ENCODE measurements at places on chromosomes 2 and 18.
A peak's percentile ranks its signal among the peaks of the same experiment; 100 is the strongest.

GRCh38 chr2:127080938-127081755 is 25.8 kb downstream of the BIN1 start:
- H3K27ac ChIP-seq: peak overlapping the region; percentile 70
- no peaks in the 10 kb centered on the region for H3K27me3 ChIP-seq
- no peaks in the 10 kb centered on the region for H3K36me3 ChIP-seq
- no peak overlapping the region for H3K4me3 ChIP-seq

- no peaks in the 10 kb centered on the region for H3K36me3 ChIP-seq
- H3K4me1 ChIP-seq: no peaks in the 10 kb centered on the region
- H3K27ac ChIP-seq: no peak overlapping the region
- no peak for DNase-seq
- no peaks in the 10 kb centered on the region for H3K27me3 ChIP-seq
Measured at GRCh38 chr2:3222636-3223035, 155.0 kb downstream of the EIPR1 start.

DNA sequence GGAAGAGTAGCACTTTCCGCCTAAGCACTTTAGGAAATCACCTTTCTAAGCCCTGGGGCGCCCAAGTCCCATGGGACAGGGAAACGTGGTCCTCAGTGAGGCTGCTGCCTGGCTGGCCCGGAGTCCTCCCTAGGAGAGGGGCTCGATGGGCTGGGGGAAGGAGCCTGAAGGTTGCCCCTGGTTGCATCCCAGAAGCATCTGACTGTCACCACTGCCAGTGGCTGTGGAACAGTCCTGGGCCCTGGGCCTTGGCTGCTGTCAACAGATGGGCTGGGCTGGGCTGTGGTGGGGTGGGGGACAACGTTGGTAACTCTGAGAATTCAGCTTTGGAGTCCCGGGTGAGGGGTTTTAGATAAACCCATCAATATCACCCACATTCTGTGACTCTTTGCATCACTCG is 22.5 kb downstream of the ASB1 start:
- H3K27me3 ChIP-seq: no peaks in the 10 kb centered on the region
- DNase-seq: no peak
- no peaks in the 10 kb centered on the region for H3K36me3 ChIP-seq
- H3K27ac ChIP-seq: no peak overlapping the region
- H3K4me1 ChIP-seq: no peaks in the 10 kb centered on the region

DNA sequence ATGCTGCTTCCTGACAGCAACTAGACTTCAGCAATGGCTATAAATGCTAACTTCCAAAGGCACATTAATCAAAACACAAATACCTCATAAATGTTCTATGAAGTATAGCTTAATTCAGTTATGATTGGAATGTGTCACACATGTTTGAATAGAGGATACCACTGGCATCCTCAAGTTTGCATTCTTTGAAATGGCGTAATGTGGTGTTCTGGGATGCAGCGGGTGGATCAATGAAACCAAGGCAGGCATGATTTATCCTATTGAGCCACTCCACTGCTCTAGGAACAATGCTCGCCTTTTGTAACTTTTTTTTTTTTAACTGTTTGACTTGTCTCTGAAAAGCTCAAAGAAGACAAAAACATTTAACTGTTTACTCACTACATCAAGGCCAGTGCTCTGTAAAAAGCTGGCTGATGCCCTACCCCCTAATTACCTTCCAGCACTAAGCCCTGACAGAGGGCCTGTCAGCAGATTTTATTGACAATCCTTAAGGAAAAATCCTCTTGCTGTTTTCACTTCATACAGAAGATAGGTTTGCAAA is 278.8 kb upstream of the SESTD1 start:
- H3K36me3 ChIP-seq: no peaks in the 10 kb centered on the region
- H3K4me1 ChIP-seq: no peaks in the 10 kb centered on the region
- DNase-seq: no peak
- H3K27me3 ChIP-seq: no peaks in the 10 kb centered on the region
- no peak overlapping the region for H3K4me3 ChIP-seq

DNA sequence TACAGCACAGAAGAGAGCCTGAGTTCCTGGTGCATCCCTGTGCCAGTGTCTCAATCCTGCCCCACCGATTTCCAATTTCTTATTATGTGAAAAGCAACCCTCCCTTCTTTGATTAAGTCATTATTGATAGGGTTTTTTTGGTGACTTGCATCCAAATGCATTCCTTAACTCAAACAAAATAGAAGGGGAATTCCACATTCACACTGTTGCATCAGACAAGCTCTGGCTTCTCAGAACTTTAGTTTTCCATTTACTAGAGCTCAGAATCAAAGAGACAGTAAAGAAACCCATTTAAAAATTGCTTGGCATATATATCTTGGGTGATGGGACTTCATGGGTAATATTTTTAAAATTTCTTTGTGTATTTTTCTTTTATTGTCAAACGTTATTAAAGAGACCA is 13.8 kb upstream of the TMEM200C start:
- no peaks in the 10 kb centered on the region for H3K27me3 ChIP-seq
- no peaks in the 10 kb centered on the region for H3K4me1 ChIP-seq
- no peak overlapping the region for H3K4me3 ChIP-seq
- H3K27ac ChIP-seq: no peak overlapping the region
- no peak for DNase-seq

DNA sequence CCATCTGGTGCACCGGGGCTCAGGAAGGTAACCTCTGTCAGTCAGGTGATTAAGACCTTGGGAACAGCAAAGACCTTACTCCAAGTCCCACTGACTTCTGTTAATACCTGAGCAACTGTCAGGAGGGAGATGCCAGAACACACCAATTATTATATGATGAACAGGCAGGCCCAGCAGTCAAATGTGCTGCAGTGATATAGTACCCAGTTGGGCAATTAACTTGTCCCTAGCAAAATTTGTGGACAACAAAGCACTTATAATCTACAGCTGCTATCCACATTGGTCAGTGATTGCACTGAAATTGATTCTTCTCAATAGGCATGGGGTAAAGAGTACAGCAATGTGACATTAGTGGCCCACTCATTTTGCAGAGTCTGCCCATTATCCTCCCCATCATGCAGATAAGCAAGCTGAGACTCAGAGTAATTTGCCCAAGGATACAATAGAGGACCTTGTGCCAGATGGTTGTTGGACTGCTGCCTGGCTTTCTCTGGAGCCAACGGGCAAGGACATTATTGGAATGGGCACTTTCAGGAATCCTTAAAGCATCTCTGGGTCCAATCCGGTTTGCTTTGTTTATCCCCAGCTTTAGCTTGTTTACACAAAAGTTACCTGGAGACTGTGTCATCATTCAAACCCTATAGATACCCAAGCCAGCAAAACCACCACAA is 147.6 kb downstream of the CCBE1 start:
- DNase-seq: peak; percentile 64
- no peak overlapping the region for H3K4me3 ChIP-seq
- H3K27me3 ChIP-seq: no peaks in the 10 kb centered on the region
- H3K27ac ChIP-seq: no peak overlapping the region
- H3K4me1 ChIP-seq: no peaks in the 10 kb centered on the region
- H3K36me3 ChIP-seq: no peaks in the 10 kb centered on the region

GRCh38 chr18:35099911-35100310 is 58.7 kb downstream of the MAPRE2 start:
- no peaks in the 10 kb centered on the region for H3K27me3 ChIP-seq
- no peaks in the 10 kb centered on the region for H3K4me1 ChIP-seq
- H3K4me3 ChIP-seq: no peak overlapping the region
- DNase-seq: no peak
- no peaks in the 10 kb centered on the region for H3K36me3 ChIP-seq

DNA sequence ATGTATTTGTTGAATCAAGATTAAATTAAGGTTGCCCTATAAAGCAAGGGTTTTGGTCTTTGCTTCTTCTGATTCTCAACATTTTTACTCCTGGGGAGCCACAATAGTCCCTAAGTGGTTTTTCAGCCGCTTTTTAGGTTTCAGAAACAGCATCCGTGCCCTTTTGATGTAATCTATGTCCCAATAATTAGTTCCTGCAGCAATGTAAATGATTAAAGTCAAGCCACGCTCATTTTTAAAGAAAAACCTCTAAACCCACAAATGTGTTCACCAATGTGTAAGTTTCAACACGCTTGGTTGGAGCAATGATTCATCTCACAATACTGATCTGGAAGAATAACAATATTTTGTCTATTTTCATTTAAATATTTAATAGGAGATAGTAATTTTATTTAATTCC is 5.6 kb downstream of the ARL4C start:
- no peak for DNase-seq
- no peak overlapping the region for H3K27ac ChIP-seq
- H3K4me1 ChIP-seq: no peaks in the 10 kb centered on the region
- no peaks in the 10 kb centered on the region for H3K36me3 ChIP-seq
- H3K4me3 ChIP-seq: no peak overlapping the region
- no peaks in the 10 kb centered on the region for H3K27me3 ChIP-seq

- no peaks in the 10 kb centered on the region for H3K36me3 ChIP-seq
- H3K27me3 ChIP-seq: no peaks in the 10 kb centered on the region
- H3K4me3 ChIP-seq: no peak overlapping the region
Measured at GRCh38 chr2:225600444-225600843, 200.9 kb downstream of the NYAP2 start.

- H3K27me3 ChIP-seq: no peaks in the 10 kb centered on the region
- DNase-seq: no peak
- H3K4me1 ChIP-seq: no peaks in the 10 kb centered on the region
- no peaks in the 10 kb centered on the region for H3K36me3 ChIP-seq
- no peak overlapping the region for H3K4me3 ChIP-seq
Measured at GRCh38 chr2:12479065-12479601, 237.6 kb upstream of the TRIB2 start.

DNA sequence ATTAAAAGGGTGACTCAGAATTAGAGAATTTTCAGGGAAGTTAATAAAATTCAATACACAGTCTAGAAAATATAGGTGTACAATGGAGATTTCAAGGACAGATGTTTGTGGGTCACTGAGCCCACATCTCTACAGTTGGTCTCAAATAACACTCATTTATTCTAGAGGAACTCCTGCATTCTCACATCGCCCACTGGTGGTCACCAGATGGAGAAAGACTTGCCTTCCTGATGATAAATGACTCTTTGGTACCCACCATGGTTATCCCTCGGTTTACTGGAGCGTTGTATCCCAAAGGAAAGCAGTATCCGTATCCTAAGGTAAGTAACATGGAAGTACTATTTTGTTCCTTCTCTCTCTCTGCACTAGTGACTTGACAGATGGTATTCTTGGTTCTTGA is 1297.1 kb downstream of the DPP10 start:
- H3K36me3 ChIP-seq: no peaks in the 10 kb centered on the region
- H3K4me3 ChIP-seq: no peak overlapping the region
- H3K27ac ChIP-seq: no peak overlapping the region
- DNase-seq: no peak
- H3K4me1 ChIP-seq: no peaks in the 10 kb centered on the region

- no peaks in the 10 kb centered on the region for H3K36me3 ChIP-seq
- H3K4me1 ChIP-seq: no peaks in the 10 kb centered on the region
- DNase-seq: no peak
- H3K4me3 ChIP-seq: no peak overlapping the region
- H3K27ac ChIP-seq: no peak overlapping the region
- no peaks in the 10 kb centered on the region for H3K27me3 ChIP-seq
Measured at GRCh38 chr18:43705850-43706249, 428.6 kb upstream of the SYT4 start.

DNA sequence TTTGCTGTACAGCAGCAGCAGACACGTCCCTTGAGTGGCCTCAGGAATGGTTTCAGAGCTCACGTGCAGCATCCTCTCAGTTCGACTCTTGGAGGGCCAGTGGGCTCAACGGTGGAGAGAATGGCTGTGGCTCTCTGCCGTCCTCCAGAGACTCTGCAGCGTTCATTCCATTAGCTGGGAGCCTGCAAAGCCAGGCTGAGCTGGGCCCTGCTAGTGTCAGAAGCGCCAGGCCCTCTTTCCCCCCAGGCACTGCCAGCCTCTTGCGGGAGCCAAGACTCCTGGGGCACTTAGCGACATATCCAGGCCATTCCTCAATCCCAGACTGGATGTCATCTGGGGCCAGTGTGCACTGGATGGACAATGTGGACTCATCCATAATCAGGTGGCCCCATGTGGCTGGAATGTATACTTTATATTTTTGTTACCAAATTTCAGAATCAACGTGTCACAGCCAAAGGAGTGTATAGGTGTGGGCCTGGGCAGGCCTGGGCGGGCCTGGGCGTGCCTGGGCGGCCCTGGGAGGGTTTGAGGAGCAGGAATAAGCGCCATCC is 125.1 kb upstream of the EPAS1 start:
- no peaks in the 10 kb centered on the region for H3K36me3 ChIP-seq
- H3K4me1 ChIP-seq: no peaks in the 10 kb centered on the region
- DNase-seq: no peak
- H3K27me3 ChIP-seq: no peaks in the 10 kb centered on the region
- no peak overlapping the region for H3K4me3 ChIP-seq
- H3K27ac ChIP-seq: peak overlapping the region; percentile 6

- no peak for DNase-seq
- H3K27me3 ChIP-seq: no peaks in the 10 kb centered on the region
- no peaks in the 10 kb centered on the region for H3K36me3 ChIP-seq
- H3K4me1 ChIP-seq: no peaks in the 10 kb centered on the region
Measured at GRCh38 chr2:68258851-68259250, 6.5 kb upstream of the PPP3R1 start.

DNA sequence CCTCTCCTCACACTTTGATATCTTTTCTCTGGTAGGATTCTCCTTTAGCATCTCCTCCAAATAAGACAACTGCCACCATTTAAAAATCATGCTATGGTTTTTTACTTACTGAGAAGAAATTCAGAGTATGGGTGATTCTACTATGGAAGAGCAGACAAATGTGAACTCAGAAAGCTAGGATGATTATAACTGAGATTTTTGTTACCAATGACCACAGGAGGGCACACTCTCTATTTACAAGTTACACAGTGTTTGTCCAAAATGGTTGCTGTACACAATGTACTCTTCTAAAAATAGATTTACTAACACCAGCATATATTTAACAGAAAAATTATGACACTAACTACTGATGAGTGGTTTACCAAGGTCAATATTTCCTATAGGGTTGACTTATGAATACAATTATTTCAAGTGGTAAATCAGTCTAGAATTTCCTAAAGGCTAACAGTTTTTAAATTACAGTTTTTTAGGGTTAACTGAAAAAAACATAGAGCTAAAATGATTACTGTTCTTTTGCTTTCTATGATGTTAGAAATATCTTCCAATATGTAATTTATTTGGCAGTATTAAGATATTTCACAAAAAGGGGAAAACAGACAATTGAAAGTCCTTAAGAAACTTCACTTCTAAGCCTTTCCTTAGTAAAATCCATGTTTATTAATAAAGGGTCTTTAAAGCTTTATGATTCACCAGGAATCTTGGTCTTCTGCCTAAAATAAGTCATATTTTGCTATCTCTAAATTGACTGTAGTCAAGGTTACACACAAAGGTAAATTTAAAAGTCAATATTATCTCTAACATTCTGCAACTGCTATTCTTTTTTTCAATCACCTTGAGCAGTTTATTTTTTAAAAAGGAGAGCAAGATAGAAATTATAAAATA is 57.2 kb downstream of the MAP4K3 start:
- DNase-seq: peak; percentile 61
- H3K4me1 ChIP-seq: no peaks in the 10 kb centered on the region
- no peak overlapping the region for H3K27ac ChIP-seq
- H3K36me3 ChIP-seq: no peaks in the 10 kb centered on the region
- H3K4me3 ChIP-seq: no peak overlapping the region

- H3K4me1 ChIP-seq: no peaks in the 10 kb centered on the region
- H3K27ac ChIP-seq: peak within 1 kb of the TSS; percentile 91
- no peaks in the 10 kb centered on the region for H3K27me3 ChIP-seq
- H3K36me3 ChIP-seq: no peaks in the 10 kb centered on the region
Measured at GRCh38 chr2:1744446-1745170, at the start of gene PXDN. PXDN (minus strand) TSS chr2:1744515; CDS start chr2:1744455, 60 bp downstream.

GRCh38 chr2:52886556-52886955 is 881.0 kb upstream of the CHAC2 start:
- no peak overlapping the region for H3K4me3 ChIP-seq
- H3K27me3 ChIP-seq: no peaks in the 10 kb centered on the region
- no peaks in the 10 kb centered on the region for H3K36me3 ChIP-seq

GRCh38 chr2:109016376-109016775 is 27.4 kb upstream of the EDAR start:
- H3K4me1 ChIP-seq: no peaks in the 10 kb centered on the region
- H3K4me3 ChIP-seq: no peak overlapping the region
- H3K36me3 ChIP-seq: no peaks in the 10 kb centered on the region
- no peak for DNase-seq
- no peak overlapping the region for H3K27ac ChIP-seq

Measured in prostate gland (tissue), 2 donors.